NCI-H774 (cell line): ENCODE measurements at places on chromosomes 1 and 21.
A peak's percentile ranks its signal among the peaks of the same experiment; 100 is the strongest.

DNA sequence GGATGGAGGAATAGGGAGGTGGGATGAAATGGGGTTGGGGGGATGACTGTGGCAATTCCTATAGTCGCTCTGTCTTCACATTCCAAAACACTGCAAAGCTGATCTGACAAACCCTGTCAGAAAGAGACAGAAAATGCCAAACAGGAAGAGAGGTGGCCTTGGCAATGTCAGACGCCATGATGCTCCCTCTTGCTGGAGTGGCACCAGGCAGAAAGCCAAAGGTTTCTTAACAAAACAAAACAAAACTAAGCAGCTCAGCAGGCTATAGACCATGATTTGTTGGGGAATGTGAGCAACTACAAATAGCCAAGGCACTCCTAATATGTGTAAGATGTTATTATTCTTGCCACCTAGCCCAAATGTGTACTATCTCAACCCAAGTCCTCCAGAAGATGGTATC, 42.9 kb upstream of the PLA2G2C start:
- no peak for DNase-seq

DNA sequence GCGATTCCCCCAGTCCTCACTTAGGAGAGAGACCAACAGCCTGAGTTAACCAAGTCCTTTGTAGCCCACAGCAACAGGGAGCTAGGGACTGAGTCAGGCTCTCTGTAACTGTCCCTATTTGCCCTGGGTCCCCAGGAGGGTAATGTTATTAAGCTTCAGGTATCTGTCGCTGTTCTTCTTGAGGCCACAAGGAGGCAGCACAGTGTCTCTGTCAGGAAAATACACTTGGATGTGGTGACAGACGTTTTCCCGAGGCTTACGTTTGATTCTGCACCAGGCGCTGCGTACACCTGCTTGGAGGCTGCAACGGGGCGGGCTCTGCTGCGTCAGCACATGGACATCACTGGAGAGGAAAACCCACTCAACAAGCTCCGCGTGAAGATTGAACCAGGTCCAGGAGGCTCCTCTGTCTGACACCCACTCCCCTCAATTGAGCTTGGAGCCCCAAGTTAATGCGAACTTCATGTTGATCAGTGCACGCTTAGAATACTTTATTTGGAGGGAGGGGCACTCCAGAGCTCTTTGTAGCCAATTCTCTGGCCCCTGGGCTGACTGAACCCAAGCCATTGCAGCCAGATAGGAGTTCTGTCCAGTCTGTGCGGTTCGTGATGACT, 10.7 kb upstream of the ELF3 start:
- DNase-seq = peak; percentile 64

DNA sequence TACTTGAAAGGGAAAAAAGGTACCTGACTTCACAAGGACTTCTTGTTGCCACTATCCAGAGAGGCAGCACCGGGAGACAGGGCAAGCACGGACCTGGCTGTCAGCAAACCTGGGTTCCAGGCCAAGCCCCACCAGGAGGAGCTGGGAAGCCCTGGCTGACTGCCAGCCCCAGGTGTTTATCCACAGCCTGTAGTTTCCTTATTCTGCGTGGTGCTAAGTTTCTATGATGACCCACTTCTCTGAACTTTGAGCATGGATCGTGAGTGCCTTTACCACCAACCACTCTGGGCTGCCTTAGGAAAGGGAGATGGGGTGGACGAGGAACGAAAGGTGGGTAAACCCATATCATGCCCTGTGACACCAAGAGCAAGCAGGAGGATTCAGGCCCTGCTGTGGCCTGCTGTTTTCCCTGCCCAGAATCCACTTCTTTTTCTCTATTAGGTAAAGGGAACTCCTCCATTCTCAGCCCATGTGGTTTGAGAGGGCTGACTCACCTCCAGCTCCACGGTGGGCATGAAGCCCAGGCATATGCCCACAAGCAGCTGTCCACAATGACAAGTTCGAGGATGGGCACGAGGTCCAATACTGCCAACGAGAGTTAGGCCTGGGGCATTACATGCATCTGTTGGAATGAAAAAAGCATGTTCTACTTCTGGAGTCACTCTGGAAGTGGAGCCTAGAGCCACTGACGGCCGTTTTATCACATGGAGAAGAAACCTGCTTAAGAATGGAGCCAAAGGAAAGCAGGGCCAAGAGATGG, 20.3 kb downstream of the TSPAN2 start:
- no peak for DNase-seq

GRCh38 chr1:38741341-38741740, 118.2 kb downstream of the RRAGC start:
- no peak for DNase-seq

DNA sequence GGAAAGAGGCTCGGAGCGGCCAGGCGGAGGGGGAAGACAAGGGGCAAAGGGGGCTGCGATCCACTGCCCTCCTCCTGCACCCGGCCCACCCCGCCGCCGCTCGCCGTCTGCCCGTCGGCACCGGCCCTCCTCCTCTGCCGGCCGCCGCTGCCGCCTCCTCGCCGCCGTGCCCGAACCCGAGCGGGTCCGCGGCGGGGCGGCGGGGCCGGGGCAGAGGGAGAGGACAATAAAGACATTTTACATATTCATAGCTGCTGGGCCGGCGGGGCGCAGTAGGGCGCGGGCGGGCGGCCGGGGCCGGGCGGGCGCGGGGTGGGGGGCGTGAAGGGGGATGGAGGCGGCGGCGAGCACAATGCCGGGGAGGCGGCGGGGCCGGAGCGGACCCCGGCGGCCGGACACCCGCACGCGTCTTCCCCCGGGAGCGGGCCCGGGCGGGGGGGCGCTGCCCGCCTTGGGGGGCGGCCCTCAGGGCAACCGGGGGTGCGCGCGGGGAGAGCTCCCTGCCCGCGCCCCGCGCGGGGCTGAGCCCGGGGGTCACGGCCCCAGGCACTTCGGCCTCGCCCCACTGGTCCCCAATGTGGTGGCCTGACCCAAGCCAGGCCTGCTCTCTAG, 546 bp downstream of the POU2F1 start:
- DNase-seq = peak; percentile 23

GRCh38 chr1:110159168-110159567, 8.9 kb downstream of the SLC6A17 start:
- DNase-seq = no peak

DNA sequence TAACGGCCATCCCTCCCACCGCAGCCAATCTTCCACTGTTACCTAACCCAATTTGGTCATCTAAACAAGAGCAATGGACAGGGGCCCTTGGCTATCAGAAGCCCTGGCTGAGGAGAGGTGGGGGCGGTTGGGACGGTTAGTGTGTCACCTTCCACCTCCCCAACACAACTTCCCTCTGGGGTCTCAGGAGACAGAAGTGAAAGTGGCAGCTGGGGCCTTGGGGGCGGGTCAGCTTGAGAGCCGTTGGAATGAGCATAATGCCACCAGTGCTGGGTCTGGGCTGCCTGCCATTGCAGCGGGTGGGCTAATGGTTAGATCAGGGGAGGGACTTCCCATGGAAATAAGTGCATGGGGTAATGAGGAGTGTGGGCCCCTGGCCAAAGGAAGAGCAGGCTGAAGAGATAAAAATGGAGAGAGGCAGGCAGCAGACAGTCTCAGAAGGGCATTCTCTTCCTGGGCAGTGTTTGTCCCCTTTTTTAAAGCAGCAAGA, 7.9 kb downstream of the MEF2D start:
- no peak for DNase-seq

DNA sequence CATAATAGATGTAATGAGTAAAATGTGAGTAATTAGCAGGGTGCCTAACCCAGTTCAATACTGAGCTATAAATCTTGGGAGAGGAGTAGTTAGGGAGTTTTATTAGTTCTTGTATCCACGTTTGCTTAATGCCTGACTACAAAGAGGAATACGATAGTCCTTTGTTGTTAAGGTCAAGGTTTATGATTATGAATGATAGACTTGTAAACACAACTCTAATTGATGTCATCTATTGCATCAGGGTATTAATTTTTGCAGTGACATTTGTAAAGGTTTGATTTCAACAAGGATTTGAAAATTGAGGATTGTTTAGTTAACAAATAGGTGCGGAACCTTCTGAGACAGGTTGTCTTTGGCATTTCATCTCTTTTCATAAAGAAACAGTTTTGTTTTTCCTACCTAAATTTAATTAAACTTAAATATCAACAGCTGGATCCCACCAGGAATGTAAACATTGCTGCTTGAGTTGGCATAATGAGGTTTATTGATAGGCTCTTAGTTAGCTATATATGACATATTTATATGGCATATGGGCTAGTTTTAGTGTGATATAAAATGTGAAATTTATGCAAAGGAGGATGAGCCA, 9.7 kb downstream of the SOAT1 start:
- DNase-seq = peak; percentile 58

DNA sequence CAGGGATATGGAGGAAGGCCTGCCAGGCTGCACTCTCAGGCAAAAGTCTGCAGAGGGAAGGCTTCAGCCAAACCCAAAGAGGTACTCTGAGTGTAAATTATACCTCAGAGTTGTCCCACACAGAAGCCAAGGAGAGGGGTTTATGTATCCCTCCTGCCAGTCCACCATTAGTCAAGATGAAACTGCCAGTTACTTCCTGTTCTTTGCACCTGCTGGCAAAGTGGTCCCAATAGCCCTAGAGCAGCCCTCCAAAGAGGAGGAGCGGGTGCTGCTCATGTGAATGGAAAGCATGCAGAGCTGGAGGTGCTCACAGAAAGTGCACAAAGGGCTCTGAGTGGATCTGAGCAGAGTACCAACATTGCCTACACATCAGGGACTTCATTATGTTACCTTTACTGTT, 37.1 kb upstream of the MCOLN3 start:
- no peak for DNase-seq

DNA sequence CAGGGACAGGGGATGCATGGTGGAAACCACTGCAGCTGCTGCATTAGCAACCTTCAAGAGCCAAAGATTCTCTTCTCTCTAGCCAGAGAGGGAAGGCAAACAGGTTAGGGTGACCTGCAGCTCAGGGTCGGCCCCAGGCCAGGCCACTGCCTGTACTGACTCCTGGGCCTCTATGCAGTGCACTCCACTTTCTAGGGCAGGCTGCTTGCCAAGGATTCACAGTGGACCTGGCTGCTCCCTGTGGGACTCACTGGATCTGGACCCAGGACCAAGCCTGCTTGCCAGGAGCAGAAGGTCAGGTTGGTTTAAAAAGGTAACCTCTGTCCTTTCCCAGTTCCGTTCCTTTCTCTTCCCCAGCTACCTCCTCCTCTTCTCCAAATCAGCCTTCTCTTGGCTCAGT, 52.4 kb downstream of the HIVEP3 start:
- DNase-seq = no peak

DNA sequence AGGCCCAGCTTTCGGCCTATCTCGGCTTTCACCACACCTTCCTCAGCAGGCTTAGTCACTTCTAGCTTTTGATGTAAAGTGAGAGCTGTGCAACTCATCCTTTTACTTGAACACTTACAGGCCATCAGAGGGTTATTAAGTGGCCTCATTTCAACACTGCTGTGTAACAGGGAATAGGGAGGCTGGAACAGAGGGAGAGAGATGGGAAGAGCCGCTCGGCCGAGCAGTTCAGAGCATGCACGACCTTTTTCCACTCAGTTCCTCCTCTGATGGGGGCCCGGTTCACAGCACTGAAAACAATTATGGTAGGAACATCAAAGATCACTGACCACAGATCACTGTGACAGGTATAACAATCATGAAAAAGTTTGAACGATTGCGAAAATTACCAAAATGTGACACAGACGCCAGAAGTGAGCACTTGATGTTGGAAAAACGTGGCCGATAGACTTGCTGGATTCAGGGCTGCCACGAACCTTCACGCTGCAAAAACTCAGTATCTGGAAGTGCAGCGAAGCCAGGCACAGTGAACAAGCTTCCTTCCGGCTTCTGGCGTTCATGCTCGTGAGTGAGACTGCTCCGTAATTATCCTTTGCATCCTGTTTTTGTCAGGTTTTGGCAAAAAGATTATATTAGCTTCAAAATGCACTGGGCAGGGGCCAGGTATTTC, 28.6 kb downstream of the AGPAT3 start:
- DNase-seq = no peak

DNA sequence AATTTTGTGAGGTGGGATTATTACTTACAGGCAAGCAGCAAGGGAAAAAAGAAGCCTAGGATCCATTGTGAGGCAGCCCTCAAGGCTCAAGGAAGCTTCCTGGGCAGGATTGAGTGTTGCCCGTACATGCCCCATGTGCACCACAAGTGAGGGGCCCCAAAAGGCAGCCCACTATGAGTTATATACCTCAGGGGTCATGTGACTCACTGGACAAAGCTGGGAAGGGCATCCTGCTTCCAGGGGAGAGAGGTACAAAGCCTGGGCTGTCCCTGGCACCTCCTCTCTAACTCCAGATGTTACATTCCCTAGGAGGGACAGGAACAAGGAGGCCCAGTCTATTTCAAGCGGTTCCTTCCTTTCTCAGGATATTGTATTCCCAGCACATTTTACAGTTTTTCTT, 34.0 kb upstream of the CD1D start:
- no peak for DNase-seq

GRCh38 chr1:201191653-201192260, 1.1 kb downstream of the IGFN1 start:
- no peak for DNase-seq

DNA sequence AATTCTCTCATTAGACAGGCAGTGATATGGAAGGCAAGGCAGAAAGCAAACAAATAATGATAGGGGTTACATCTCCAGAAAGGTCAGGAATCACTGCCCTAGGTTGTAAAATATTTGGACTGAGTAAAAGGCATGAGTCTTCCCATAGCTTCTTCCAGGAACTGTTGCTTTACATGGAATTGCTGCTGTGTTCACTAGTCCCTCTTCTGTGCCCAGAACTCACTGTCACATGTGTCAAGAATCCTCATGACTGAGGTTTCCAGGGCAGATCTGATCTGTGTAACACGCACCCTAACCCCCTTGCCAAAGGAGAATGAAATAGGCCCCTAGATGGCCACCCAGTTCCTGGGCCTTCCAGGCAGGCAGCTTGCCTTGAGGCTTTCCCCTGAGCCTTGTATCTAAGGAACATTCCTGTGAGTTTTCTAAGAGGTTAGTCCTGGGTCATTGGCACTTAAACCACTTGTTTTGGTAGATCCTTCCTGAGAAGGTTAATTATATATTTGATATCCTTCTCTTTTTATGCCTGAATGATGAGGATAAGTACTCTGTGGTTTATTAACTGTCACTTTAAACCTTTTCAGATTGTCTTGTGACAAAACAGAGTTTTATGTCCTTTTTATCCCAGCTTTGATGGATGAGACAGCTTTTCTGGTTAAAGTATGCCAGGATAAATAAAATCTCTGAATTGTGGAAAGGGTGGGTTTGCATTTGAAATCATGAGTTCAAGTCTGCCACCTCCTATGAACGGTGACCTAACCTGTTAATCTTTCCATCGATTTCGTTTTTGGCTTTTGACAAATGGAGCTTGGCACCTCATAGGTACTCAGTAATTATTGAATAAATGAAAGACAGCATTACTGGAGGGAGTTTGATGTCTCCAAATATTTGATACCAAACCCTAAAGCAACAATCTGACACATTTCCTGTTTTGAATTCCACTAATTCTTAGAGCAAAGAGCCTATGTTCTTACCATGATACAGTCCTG, 163.3 kb downstream of the DHRS3 start:
- no peak for DNase-seq

DNA sequence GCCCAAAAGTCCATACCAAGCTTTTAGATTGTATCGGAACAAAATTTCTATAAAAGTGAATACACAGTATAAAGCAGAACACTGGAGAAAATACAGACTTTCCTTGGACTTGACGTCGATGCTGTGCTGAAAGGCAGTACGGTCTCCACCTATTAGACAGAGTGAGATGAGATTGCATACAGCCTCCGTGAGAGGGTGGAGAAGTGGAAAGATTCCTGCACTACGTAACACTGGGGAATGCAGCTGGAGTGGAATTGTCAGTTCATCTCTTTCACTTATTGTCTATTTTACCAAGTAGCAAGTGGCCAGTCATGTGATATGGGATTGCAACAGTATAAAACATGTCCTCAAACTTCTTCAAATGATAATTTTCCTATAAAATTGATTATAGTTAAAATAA, 209.5 kb downstream of the ZP4 start:
- no peak for DNase-seq
